Hindlimb muscle (tissue), 1 donor: ENCODE measurements at places on chromosomes 12 and 14.

DNA sequence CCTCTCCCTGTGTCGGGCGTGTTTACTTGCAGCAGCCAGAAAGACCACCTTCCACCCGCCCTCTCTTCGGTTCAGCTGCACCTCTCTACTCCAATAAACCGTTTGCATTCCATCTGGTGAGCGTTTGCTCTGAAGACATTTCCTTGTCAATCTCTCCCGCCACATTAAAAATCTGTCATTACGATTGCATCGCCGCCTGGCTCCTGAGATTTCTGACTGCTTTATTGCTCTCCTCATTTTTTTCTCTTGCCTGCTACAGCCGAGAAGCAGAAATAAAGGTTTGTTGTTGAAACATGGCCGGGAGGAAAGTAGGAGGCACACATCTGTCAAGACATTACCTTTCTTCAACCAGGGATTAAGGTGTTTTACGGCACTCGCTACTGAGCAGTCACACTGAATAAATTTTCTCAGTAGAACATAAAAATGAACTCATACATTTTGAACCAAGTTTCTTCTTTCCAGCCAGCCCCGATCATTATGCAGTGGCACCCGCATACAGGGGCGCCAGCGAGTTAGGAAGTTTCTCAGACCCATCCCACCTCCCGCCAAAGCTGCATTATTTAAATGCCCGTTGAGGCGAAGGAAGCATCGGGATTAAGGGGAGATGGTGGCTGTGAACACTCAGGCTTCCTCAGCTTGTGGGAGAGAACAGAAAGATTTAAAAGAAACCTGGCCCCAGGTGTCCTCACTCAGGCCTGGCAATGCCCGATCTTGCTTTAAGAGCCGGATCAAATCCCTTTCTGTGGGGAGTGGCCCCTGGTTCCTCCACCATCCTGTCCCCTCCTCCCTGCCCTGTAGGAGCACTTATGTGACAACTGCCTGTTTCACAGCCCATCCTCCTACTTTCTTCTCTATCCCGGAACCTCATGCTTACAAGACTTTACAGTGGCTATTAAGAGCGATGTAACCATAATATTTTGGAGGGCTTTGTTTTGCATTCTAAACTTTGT lies 1108.9 kb downstream of the BCL11B start:
- DNase-seq: no peak

DNA sequence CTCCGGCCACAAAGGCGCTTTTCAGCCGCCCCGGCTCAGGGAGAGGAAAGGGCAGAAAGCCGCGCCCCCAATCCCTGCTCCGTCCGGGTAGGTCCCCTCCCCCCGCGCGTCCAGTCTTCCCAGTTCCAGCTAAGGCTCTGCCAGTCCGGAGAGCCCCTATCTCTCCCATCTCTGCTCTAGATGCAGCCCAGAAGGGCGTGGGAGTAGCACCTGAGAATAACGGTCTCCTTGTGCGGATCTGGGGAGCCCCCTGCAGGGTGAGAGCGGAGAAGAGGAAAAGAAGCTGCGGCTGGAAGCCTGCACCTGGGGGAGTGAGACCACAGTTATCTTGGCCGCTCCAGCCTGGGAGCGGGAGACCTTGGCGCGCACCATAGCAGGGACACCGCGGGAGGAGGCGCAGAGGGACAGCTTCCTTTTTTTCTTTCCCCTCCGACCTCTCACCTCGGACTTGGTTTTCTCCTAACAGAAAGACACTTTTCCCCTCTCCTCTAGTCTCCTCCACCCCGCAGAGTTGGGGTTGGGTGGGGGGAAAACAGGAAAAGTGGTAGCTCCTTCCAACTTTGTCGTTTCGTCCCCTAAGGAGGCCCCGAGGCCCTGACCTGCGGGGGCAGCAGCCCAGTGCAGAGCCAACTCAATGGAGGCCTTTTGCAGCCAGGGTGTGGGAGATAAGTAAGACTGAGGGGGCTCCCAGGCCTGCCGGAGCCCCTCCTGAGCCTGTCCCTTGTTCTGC lies 2.4 kb downstream of the DHH start:
- no peak for DNase-seq

GRCh38 chr12:65511134-65511834 lies 232.8 kb downstream of the MSRB3 start:
- peak; percentile 64 for DNase-seq

DNA sequence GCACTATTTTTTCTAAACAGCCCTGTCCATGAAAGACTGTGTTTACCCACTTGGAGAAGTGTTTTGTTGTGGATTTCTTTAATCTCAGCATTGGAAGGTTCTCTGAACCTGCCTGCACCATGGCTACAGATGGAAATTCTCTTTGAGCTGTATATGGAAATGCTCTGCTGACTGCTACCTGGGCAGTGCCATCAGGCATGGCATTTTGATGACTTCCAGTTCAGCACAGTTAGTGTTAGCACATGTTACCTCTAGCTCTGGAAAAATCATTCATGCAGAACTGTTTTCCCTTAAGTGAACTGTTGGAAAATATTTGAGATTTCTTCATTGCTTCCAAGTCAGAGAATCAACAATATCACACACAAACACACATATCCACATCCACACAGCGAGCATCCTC lies 52.6 kb upstream of the RIC8B start:
- no peak for DNase-seq

GRCh38 chr12:26062566-26062965 lies 62.3 kb downstream of the BHLHE41 start:
- DNase-seq: no peak

DNA sequence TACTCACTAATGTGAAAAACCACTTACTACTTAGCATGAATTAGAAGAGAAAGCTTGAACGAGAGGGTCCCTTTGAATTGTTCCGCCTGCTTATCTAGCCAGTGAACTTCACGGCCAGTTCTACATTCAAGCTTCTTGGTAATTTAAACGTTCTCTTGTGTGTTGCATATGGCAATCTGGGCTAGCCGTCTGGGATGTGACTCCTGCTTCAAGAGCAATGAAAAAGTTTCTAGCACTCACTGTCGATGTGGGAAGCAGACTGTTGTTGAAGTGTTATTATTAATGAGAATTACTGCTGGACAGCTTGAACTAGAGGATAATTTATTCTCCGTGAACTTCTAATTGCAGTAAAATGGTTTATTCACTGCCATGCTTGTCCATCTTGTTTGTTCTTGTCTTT lies 93.9 kb downstream of the SLC15A5 start:
- DNase-seq: no peak

DNA sequence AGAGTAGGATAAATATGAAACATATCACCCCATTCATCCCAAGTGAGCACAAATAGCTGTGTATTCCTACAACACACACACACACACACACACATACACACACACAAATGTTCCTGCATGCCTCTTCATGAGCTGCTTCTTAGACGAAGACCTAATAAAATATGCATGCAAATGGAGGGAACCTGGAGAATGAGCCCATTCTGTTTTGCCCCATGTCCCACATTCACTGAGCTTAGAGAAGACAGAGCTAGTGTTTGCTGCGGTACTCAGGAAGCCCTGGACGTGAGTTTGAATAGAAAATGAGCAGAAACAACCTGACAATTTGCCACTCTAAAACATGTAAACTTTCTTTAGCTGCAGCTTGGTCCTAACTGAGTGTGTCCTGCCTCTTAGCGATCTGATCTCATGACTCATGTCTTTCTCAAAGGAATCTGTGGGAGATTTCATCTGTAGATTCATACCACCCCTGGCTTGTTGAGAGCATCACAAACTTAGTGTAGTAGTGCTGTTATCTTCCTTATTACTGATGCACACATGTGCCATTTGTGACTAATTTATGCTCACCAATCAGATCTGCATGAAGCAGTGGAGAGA lies 86.8 kb downstream of the ITPR2 start:
- DNase-seq: no peak

GRCh38 chr12:15270591-15270990 lies 49.4 kb upstream of the RERG start:
- DNase-seq: no peak

GRCh38 chr12:123498126-123498825 lies 35.2 kb downstream of the RILPL1 start:
- no peak for DNase-seq

DNA sequence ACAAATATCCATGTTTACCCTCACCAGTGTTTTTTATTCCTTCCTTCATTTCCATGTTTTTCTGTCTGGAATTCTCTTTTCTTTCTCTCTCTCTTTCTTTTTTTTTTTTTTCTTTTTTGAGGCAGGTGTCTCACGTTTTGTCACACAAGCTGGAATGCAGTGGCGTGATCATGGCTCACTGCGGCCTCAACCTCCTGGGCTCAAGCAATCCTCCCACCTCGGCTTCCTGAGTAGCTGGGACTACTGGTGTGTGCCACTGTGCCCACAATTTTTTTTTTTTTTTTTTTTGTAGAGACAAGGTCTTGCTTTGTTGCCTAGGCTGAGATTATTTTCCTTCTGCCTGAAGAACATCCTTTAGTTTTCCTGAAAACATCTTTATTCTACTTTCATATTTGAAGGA lies 15.0 kb upstream of the AMIGO2 start:
- no peak for DNase-seq

DNA sequence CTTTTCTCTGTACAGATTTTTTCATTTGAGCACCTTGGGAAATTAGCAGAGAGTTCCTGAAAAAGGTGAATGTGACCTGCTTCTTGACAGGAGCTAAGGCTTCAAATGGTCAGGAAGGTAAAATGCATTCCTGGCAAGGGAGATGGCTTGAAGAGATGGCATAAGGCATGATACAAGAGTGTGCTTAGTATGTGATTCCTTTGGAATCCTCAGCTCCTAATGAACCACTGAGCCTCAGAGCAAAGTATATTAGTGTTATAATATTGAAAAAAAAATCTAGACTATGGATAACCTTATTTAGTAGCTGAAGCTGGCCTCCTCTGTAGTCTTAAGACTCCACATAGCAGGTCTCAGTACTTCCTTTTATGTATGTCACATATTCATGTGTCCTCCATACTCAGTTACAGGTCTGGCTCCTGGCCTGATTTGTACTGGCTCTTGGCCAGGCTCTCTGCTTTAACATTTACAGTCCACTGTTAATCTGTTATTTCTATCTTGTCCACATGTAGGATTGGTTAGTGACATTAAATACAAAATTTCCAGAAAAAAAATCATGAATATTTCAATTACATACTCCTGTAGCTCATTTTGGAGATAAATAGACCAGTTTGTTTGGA lies 17.9 kb downstream of the TOGARAM1 start:
- DNase-seq: peak; percentile 71

DNA sequence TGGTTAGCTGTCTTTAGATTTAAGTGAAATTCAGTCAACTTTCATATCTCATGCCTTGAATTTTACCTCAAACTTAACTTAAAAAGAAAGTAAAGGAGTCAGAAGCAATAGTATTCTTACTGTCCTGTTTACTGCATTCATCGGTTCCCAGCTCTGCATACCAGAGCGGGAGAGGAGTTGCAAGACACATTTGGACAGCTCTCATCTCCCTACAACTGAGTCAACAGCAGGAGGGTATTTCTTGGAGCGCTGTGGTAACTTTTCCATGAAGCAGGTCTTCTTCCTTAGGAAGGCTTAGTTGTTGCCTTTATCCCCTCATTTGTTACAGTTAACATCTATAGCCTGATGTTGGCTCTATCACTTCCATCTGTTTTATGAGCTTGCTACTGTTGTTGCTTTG lies 65.1 kb downstream of the TRMT5 start:
- no peak for DNase-seq

DNA sequence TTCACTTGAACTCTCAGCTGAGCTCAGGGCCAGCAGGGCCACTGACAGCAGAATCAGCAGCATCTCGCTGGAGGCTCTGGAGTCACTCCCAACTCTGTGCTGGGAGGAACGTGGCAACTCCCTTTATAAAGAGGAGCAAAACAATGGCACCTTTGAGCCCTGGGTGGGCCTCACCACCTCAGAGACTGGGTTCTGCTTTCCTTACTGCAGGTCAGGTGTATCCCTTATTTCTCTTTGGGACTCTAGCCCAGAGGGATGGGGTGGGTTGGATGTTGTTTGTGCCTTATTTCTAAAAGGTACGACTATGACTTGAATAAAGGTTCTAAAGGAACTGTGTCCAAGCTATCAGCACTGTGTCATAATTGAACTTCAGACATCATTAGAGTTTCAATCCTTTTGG lies at the start of gene PRB4:
PRB4 (minus strand) TSS at position 101 of the 400 bp plus-strand sequence; CDS start at position 63, 38 bp downstream.
- no peak for DNase-seq

DNA sequence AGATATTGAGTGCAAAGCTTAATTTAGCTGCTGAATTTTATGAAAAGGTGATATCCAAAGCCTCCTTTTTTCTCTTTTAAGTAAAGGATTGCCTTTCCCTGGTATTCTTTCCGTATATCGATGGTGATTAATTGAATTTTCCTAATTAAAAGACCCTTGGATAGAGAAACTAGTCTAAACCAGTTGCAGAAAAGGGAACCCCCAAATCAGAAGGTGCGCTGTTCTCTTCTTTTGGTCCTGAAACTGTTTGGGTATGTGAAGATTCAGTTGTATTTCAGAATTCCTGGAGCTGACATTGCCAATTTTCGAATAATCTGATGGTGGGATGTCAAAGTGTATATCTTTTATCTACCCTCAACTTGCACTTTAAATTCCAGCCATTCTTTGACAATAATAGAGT lies 1.9 kb downstream of the GPHN start:
- no peak for DNase-seq

GRCh38 chr12:26435069-26435404 lies 239.7 kb downstream of the SSPN start:
- DNase-seq: no peak

GRCh38 chr12:25364529-25365339 lies 114.0 kb upstream of the KRAS start:
- no peak for DNase-seq

DNA sequence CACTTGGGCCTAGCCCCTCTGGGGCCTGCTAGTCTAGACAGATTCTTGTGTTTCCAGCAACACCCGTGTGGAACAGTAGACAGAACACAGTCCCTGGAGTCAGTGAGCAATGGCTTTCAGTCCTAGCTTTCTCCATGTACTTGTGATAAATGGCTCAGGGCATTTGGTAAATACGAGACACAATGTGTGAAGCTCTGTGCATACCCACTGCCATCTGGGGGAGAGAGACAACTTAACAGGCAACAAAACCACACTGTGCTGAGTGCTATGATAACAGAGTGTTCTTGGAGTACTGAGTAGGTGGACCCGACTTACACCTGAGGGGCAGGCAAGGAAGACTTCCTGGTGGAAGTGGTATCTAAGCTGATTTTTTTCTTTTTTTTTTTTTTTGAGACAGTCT lies 86.3 kb upstream of the TBX3 start:
- no peak for DNase-seq

DNA sequence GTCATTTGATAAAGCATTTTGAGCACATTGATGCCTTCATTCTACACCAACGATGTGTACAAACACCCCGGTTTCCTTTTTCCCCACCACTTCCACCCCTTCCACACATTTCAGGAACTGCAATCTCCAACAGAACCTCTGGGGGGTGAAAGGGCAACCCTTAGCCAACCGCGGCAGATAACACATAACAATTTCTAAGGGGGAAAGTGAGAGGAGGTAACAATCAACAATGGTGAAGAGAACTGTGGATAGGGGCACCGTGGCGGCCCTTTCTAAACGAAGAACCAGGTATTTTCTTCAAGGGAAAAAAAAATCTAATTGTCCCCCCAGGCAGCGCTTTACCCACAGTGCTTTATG lies 1.1 kb downstream of the KITLG start:
- no peak for DNase-seq

- no peak for DNase-seq
These were observed 492.2 kb downstream of the FLRT2 start for GRCh38 chr14:86022031-86022629.
